ENCODE measurements at places on chromosomes 6 and 20. TPM values are rescaled to one million over a fixed set of nuclear protein-coding genes. Genes with fewer than 3 reads are reported as not detected.
A peak's percentile ranks its signal among the peaks of the same experiment; 100 is the strongest.

The GJE1 gene
- not detected for polyA plus RNA-seq

The MARCKS gene
- 16.0 TPM for polyA plus RNA-seq

The SLC2A10 gene
- polyA plus RNA-seq = not detected

DNA sequence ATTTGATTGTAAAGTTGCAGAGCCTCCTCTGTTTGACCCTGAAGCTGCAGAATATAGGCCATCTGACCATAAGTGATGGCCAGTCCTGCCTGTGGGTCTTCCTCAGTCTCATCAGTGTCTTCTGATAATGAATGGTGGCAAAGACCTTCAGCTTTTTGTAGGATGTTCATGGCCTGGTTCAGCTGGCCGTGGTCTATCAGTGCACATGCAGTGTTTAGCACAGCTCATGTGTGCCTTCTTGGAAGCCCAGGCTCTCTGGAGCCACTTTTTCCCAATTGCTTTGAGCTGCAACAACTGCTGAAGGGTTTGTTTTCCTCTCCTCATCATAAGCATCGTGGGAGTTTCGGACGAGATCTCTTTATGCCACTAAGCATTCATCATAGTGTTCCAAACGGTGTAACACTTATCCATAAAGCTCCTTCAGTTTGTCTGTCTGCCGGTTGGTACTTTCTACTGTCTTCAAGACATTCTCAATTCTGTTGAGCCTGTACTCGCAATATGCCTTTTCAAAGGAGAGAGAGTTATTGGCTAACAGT is 70.1 kb upstream of the TULP4 start:
- no peak for DNase-seq

DNA sequence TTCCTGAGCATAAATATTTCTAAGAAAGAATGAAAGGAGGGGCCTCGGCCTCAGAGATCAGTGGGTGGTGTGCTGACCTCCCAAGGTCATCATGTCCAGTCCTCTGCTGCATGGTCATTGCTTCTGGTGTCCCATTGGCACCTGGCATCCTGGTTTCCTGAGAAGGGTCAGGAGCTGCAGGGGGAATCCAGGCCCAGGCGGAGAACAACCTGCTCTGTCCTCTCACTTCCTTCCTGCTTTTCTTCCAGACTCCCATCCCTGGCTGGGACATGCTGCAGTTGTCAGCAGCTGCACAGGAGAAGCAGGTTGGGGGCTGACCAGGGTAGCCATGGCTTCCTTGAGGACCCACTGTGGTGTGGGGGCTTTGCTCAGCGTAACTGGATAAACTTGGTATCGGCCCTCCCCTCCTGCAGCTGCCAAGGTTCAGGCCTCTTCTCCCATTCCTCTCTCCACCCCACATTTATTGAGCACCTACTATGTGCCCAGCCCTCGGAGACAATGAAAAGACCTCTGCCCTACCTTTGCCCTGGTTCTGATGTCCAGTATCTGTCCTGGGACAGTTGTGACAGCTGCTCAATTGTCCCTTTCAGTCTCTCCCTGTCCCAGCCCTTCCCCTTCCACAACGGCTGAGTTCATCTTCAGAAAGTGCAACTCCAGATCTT is 155.2 kb downstream of the CEBPB start:
- DNase-seq = no peak

DNA sequence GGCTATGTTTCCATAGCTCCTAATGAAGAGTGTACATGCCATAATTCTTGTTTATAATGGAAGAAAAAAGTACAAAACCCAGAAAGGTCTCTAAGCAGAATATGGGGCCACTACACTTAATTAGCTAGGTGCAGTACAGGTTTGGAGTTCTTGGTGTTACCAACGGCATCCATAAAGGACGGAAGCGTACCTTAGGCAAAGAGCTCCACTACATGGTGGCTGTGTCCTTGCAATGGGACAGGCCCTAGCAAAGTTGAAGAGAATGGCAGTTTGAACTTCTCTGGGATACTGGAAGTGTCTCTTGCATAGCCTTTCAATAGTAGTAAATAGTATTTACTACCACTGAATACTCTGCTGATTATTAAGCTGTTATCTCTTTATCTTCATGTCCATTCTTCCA is 371.7 kb upstream of the MMS22L start:
- no peak for DNase-seq

DNA sequence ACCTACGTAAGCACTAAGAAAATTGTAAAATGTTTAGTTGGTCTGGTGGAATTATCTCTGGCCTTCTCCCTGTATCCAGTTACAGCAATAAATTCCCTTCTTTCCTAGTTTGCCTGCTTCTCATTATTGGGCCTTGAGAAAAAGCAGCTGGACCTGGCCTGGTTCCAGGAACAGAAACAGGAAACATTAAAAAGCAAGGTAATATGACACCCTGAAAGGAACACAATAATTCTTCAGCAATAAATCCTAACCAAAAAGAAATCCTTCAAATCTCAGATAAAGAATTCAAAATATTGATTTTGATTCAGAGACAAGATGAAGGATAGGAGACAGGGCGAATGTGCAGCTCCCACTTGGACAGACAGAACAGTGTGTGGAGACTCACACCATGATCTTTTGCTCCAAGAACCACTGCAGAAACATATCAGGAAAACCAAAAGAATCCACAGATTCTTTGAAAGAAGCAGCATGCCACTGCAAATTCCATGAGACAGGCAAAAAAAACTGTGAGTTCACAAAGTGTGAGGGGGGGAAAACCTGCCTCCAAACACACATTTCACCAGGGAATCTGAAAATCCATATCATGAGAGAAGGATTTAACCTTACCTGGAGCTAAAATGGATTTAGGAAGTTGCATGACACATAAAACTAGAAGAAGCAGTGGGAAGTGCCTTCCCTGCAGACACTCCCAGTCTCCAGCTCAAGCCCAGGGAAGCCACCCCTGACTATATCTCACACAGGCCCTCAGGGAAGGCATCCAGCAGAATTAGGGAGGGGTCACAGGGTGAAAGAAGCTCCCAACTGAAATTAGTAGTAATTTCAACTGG is 28.9 kb downstream of the TREM1 start:
- peak; percentile 49 for DNase-seq

DNA sequence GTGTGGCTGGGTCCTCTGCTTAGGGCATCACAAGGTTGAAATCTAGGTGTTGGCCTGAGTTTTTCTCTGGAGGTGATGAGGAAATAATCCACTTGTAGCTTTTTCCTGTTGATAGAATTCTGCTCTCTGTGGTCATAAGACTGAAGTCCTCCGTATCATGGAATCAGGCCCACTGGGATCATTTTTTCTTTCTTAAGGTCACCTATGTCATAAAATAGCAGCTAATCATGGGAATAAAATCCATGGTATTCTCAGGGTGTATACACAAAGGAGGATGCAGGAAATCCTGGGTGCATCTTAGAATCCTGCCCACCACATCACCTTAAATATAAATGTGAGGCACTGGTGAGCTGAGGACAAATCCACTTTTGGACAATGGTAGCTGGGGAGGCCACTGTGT is 72.7 kb downstream of the PRDM1 start:
- DNase-seq = no peak

DNA sequence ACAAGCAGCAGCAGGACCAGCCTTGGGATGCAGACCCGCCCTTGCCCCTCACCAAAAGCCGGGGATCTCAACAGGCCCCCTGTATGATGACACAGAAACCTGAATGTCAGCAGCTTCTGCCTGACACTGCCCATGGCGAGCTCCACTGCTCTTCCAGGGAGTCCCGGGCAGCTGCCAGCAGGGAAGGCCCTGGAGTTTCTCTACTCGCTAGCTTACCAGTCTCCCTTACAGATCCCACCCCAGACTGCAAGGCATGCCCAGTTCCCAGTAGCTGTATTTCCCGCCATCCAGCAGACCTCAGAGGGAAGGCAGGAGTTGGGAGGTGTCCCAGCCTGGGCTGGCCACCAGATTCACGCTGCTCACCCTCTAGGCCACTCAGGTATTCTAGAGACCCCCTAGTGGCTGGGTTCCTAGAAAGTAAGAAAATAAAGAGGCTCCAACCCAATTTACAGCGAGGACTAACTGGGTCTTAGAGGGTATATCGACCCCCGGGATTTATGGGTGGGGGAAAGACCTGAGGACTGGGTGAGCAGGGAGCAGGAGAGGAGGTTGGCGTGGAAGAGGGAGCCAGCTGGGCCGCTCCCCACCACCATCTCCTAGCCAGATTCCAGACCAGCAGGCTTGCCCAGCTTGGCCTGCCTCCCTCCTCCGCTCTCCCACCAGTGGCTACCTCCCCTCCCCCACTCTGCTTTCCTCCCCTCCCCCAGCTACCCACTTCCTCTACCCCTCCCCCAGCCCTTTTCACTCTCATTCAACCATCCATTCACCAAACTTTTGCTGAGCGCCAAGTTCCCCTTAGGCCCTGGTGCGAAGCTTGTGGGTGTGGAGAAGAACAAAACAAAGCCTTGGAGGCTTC is 9.7 kb upstream of the HMGA1 start:
- no peak for DNase-seq

- peak; percentile 40 for DNase-seq
Measured at GRCh38 chr20:23235173-23236027, 115.2 kb upstream of the NXT1 start.

GRCh38 chr6:71486461-71486860 is 197.8 kb downstream of the OGFRL1 start:
- peak; percentile 36 for DNase-seq

DNA sequence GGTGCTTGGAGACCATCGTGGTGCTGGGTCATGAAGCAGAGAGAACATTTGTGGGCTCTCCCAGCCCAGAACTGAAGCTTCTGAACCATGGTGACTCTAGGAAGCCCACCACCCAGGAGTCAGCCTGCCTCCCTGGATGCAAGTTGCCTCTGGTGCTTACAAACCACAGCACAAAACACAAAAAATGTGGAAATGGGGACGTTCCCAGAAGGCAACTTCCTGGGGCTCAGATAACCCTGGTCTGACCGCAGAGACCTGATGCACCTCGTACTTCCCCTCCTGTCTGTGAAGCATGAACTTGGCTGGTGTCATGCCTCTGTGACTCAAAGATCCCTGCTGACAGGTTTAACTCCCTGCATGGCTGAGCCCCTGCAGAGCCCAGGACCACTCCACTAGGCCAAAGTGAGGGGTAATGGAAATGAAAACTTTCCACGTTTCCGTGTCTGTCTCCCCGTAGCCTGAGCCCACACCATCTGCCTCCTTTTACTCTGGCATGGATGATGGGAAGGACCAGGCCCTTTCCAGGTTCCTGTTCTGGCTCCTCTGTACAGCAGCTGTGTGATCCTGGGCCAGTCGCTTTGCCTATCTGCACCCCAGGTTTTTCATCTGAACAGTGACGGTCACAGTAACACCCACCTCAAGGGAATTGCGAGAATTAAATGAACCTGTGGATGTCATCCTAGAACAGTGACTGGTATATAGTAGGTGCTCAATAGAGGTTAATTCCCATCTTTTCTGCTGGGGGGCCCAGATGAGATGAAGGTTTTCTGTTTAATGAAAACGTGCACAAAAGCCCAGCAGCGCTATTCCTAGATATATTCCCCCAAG is 57.7 kb downstream of the PPP1R16B start:
- no peak for DNase-seq

GRCh38 chr6:75196081-75196687 is 9.7 kb downstream of the COL12A1 start:
- peak; percentile 90 for DNase-seq

DNA sequence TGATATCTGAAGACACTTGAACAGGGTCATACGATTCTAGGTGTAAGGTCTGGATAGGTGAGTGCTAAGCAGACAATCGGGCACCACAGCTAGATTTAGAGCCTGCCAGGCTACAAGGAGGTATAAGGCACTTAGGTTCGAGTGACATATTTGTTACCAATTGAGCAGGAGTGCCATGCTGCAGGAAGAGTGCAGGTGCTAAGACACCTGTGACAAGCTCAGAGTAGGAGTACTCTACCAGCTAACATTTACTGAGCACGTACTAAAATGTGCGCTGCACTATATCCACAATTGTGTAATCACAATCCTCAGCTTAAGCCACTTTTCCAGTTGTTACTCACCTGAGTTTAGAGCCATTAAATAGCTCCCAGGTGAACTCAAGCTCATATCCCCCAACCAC is 227.8 kb upstream of the MOCS1 start:
- no peak for DNase-seq

DNA sequence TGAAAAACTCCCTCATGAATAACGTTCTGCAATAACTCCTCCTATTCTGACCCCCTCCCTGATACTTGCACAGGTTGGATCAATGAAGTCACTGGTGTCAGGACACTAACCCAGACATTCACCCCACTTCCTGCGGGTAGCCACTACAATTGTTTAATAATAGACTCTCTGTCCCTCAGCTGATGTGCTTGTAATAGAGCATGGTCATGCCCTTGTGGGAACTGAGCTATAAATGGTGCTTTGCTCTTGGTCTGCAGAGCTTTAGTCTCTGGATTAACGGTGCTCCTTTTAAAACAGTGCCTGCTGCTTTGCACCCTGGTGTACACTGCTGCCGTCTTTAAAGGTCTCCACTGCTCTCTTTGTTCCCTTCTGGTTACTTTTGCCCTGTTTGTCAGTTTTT is 127.3 kb downstream of the BACH2 start:
- peak; percentile 21 for DNase-seq

- DNase-seq = no peak
Measured at GRCh38 chr6:112116221-112116620, 28.8 kb downstream of the FAM229B start.

- DNase-seq = no peak
Measured at GRCh38 chr6:81487489-81487888, 265.0 kb downstream of the TENT5A start.

Data from mammary epithelial cell (primary cell).